ENCODE measurements at places on chromosomes 12 and 14.

DNA sequence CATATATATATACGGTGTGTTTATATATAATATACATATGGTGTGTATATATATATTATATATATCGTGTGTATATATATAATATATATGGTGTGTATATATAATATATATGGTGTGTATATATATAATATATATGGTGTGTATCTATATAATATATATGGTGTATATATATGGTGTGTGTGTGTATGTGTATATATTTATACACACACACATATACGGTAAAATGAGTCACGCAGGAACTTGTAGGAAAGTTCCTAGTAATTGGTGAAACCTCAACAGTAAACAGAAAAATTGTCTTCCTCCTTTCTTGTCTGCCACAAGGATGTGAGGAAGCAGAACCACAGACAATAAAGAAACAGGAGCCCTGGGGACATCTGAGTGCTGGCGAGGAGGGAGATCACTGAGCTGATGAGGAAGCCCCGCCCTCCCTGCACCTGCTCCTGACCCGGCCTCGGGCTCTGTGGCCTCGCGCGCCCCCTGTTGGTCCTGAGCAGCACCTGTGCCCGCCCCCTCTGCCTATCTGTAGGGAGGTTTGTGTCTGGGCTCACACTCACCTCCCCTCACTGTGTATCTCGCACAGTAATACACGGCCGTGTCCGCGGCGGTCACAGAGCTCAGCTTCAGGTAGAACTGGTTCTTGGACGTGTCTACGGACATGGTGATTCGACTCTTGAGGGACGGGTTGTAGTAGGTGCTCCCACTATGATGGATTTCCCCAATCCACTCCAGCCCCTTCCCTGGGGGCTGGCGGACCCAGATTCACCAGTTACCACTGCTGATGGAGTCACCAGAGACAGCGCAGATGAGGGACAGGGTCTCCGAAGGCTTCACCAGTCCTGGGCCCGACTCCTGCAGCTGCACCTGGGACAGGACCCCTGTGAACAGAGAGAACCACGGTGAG is 1079.4 kb downstream of the TMEM121 start:
- DNase-seq: no peak

DNA sequence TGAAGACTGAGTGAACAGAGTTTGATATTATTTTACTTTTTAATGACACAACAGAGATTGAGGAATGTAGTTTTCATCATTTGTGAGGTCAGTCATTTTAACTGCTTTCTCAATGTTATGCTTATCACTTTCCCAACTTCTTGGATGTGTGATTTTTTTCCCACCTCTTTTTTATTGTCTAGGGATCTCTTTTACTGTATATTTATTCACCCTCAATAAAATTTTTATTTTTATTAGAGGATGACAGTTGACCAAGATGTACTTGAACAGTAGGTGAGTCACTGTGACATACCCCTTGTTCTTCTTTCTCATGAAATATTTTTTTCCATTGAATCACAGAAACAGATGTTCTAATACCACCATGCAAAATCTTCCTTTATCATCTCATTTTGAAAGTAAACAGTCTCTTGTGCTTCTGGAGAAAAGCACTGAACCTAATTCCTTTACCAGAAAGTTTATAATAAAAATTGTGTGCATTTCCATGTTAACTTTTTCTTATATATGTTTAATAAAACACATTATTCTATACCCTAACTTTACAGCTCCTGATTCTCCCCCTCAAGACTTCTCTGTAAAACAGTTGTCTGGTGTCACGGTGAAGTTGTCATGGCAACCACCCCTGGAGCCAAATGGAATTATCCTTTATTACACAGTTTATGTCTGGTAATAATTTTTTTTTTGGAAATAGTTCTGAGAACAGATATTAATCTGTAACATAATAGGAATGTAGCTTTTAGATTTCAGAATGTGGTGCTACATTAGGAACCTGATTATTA is 65.9 kb downstream of the PTPRQ start:
- DNase-seq: no peak

DNA sequence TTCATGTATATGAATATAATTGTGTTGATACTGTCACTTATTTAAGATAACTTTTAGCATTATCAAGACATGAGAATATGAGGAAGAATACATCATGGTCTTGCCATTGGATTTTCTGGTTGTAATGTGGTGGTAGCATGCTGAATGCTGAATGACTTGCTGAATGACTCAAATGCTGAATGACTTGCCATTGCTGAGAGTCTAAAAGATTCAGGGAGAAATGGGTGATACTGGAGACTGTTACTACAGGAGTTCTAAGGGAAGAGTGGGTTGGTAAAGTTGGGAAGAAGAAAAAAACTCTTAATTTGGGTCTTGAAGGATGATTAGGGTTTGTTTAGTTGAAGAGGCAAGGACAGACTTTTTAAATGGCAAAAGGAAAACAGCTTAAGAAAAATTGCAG is 72.1 kb upstream of the MANSC4 start:
- DNase-seq: no peak

DNA sequence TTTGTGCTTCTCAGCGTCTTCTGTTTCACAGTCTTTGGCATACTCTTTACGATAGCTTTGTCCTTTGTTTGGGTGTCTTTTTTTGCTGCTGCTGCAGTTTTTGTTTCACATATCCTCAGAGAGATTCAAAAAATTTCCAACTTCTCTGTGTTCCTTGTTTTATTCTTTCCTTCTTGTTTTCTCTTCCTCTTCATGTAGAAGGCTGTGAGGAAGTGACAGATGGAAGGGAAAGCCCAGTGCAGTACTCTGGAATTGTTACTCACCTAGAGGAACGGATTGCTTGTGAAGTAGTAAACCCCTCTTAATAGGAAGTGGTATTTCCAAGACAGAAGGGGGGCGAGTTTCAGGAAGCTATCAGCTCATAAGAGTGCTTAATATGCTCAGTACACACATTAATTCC is 1.7 kb downstream of the CREBL2 start:
- DNase-seq: no peak

DNA sequence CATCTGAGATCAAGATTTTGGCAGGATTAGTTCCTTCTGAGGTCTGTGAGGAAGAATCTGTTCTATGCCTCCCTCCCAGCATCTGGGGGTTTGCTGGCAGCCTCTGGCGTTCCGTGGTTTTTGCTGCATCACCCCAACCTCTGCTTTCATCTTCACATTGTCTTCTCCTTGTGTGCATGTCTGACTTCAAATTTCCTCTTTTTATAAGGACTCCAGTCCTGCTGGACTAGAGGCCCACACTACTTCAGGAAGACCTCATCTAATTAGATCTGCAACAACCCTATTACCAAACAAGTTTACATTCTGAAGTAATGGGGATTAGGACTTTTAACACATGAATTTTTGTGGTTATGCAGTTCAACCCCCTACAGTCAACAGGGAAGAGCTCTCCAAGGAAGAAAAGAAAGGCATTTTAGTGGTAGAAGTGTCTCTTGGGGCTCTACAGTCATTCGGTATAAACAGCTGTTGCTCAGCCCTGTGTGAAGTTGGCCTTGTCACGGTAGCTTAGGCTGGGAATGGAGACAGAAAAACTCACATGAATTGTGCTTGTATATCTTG is 89.7 kb downstream of the CAND1 start:
- no peak for DNase-seq

- DNase-seq: no peak
These were observed 27.8 kb downstream of the KCNA5 start for GRCh38 chr12:5071496-5071895.

DNA sequence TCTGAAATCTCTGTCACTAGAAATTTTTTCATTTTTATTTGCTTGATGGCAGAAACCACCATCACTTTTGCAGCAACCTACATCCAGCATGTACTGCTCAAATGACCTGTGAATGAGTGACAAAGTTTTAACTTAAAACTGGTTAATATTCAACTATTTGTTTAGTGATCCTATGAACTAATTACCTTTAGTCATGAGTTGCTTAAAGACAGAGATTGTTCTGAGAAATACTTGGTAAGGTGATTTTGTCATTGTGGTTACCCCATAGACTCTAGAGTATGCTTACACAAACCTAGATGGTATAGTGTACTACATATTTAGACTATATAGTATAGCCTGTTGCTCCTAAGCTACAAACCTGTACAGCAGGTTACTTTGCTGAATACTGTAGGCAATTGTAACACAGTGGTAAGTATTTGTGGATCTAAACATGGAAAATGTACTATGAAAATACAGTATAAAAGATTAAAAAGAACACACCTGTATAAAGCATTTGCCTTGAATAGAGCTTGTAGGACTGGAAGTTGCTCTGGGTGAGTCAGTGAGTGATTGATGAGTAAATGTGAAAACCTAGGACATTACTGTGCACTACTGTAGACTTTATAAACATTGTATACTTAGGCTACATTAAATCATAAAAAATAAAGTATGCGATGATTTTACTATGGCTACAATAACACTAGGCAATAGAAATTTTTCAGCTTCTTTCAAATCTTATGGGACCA is 256.6 kb upstream of the PPFIA2 start:
- no peak for DNase-seq

GRCh38 chr14:57486767-57487379 is 6.8 kb downstream of the CCDC198 start:
- DNase-seq: peak; percentile 29

DNA sequence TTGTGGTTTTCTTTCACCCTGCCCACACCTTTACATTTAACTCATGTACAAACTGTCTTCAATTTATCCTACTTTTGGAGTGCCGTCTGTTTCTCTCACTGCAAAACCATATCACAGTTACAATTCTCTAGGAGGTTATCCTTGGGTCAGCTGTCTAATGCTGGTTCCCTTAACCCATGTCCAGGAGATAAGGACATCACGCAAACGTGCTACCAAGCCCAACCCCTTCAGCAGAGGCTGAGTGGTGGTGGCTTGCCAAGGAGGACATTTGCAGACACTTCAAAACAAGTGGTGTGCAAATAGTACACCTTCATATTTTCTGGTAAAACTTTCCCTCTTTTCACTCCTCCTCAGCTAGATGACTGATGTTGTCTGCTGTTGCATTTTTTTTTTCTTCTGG is 167.9 kb downstream of the PAX9 start:
- DNase-seq: no peak

DNA sequence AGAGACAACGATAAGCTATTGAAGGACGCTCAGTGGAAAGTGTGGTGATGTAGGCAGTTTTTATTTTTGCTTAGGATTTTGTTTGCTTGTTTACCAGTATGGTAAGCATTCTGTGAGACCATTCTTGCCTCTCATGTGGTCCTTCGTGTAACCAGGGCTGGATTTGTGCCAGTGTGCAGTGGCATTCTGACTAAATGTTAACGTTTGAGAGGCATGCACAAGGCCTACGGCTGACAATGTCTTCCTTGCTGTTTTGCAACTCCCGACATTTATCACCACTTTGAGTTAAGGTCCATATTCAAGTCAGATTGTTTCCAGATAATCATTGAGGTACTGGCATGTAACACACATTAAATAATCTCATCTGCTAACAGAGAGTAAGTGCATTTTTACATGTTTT is 102.3 kb upstream of the BCAT1 start:
- DNase-seq: no peak

- DNase-seq: no peak
These were observed 47.3 kb downstream of the PTPN11 start for GRCh38 chr12:112466011-112466422.

- peak; percentile 64 for DNase-seq
These were observed 932.3 kb downstream of the DIO2 start for GRCh38 chr14:79278798-79279644.

- DNase-seq: no peak
These were observed 37.1 kb downstream of the MDM2 start for GRCh38 chr12:68844788-68845695.

DNA sequence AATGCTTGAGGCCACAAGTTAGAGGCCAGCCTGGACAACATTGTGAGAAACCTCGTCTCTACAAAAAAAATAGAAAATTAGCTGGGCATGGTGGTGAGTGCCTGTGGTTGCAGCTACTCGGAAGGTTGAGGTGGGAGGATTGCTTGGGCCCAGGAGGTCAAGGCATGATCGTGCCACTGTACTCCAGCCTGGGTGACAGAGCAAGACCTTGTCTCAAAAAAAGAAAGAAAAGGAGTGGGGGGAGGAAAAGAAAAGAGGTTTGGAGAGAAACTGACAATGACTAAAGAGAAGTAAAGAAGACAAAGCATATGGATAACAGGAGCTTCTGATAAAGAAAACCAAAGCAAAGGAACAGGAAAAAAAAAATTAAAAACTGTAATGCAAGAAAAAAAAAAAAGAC is 37.4 kb upstream of the SELPLG start:
- no peak for DNase-seq

- no peak for DNase-seq
These were observed 14.8 kb downstream of the KMT5A start for GRCh38 chr12:123398550-123399254.

GRCh38 chr12:112349431-112349830 is 32.8 kb downstream of the HECTD4 start:
- no peak for DNase-seq

- DNase-seq: no peak
These were observed 986.9 kb downstream of the TMEM121 start for GRCh38 chr14:106513302-106513701.

GRCh38 chr14:51597261-51598001 is 54.3 kb upstream of the FRMD6 start:
- DNase-seq: no peak

DNA sequence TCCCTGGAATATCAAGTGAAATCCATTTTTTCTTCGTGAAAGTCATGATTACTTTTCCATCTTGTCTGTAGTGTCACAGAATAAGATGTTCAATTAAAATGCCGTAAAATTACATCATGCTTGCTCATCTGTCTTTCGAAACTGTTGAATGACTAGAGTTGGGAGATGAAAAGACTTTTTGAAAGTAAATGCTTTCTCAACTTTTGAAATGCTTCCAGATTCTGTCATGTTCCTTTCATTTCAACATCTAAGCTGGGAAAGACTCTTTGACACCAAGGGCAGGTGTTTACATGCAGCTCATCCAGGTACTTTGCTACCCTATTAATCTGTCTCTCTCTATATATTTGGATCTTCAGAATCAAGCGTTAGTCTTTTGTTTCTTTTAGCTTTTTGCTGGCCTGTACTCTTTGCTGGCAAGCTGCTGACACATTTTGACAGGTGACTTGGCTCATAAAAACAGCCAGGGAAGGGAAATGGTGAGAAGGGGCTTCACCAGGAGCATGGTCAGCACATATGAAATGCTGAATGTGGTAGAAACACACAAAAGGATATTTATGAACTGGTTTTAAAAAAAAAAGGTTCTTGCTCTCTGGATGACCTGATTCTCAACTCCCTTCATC is 77.0 kb upstream of the METAP2 start:
- no peak for DNase-seq

- peak; percentile 26 for DNase-seq
These were observed 1.4 kb downstream of the HMGA2 start for GRCh38 chr12:65825507-65826352.

DNA sequence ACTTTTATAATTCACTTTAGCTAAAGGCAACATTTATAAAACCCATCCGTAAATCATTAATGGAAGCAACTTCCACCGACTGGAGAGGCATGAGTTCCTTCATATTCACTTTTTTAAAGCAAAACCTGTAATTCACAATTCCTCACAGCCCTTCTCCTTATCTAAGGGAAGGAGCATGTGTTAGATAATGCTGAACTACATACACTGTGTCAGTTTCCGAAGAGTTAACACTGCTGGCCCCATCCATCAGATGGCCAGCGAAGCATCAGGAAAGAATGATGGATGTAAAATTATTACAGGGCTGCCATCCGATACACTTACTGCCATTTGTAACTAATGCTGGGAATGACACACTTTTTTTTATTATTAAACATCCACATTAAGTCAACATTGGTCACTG is 392.8 kb downstream of the SOX5 start:
- no peak for DNase-seq

GRCh38 chr14:23028799-23029198 is 5.9 kb downstream of the PSMB5 start:
- DNase-seq: no peak

All from spinal cord (tissue), 10 donors.